ENCODE measurements at places on chromosomes 3 and 15. TPM values are rescaled to one million over a fixed set of nuclear protein-coding genes. Genes with fewer than 3 reads are reported as not detected.

GRCh38 chr3:148848410-148848809, 16.7 kb upstream of the CPA3 start:
- no peaks in the 10 kb centered on the region for H3K27me3 ChIP-seq
- no peak overlapping the region for H3K4me3 ChIP-seq
- no peak for DNase-seq
- H3K27ac ChIP-seq, result no peak overlapping the region
- no peaks in the 10 kb centered on the region for H3K36me3 ChIP-seq

DNA sequence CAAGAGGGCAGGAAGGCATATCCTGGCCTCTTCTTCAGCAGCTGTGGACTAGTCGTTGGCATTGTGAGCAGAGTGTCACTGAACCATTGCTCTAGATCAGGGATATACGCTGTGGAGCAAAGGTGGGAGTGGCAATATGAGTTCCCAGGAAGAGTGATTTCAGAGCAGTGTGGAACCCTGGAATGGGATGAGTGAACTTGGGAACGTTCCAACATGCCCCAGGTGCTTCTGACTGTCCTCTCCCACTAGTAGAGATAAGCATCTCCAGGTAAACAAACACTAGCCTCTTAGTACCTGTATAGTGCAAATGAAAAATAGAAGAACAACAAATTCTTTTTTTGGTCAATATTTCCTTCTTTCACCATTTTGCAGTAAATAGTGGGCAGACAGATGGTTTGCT, 123.6 kb upstream of the VEPH1 start:
- H3K27me3 ChIP-seq, result peaks cover 4% of the 10 kb centered on the region
- no peaks in the 10 kb centered on the region for H3K36me3 ChIP-seq
- H3K4me3 ChIP-seq, result no peak overlapping the region
- DNase-seq, result no peak

- no peak overlapping the region for H3K4me3 ChIP-seq
- no peak overlapping the region for H3K27ac ChIP-seq
- H3K4me1 ChIP-seq, result no peaks in the 10 kb centered on the region
- H3K27me3 ChIP-seq, result no peaks in the 10 kb centered on the region
Observed at GRCh38 chr3:116958291-116958690, 248.7 kb downstream of the TUSC7 start.

Gene ANKUB1
- not detected for total RNA-seq

Gene PAK6
- under 0.01 TPM for total RNA-seq

Gene KNSTRN
- total RNA-seq, result 15.7 TPM

Gene CMTM7
- 3.3 TPM for total RNA-seq

Gene DUOXA2
- not detected for total RNA-seq

Data from fibroblast of lung (primary cell).